ENCODE measurements at places on chromosomes 16 and 17.

- DNase-seq, result no peak
Measured at GRCh38 chr17:7295230-7296180, 1.1 kb upstream of the YBX2 start.

DNA sequence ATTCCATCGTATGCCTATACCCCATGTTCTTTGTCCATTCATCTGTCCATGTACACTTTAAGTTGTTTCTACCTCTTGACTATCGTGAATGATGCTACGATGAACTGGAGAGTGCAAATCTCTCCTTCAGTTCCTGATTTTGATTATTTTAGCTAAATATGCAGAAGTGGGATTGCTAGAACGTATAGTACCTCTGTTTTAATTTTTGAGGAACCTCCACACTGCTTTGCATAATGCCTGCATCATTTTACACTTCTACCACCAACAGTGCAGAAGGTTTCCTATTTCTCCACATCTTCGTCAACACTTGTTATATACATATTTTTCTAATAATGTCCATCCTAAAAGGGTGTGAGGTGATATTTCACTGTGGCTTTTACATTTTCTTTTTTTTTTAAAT, 43.9 kb downstream of the SDR42E1 start:
- no peak for DNase-seq

DNA sequence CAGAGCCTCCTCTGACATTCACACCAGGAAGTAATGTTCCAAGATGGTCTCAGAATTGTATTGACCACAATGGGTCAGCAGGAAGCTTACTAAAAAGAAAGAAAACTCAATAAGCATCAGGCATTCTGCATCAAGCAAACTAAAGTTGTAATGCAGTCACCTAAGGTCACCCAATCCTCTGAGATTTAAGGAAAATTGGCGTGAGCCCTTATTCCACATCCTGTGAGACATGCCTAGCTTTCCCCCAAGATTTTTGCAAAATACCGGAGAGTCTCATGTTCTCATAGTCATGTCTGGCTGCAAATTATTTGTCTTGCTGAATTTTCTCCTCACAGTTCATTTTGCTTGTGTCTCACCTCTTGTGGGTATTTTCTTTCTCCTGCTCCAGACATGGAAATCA, 417.1 kb upstream of the SOX9 start:
- DNase-seq, result peak; percentile 25

DNA sequence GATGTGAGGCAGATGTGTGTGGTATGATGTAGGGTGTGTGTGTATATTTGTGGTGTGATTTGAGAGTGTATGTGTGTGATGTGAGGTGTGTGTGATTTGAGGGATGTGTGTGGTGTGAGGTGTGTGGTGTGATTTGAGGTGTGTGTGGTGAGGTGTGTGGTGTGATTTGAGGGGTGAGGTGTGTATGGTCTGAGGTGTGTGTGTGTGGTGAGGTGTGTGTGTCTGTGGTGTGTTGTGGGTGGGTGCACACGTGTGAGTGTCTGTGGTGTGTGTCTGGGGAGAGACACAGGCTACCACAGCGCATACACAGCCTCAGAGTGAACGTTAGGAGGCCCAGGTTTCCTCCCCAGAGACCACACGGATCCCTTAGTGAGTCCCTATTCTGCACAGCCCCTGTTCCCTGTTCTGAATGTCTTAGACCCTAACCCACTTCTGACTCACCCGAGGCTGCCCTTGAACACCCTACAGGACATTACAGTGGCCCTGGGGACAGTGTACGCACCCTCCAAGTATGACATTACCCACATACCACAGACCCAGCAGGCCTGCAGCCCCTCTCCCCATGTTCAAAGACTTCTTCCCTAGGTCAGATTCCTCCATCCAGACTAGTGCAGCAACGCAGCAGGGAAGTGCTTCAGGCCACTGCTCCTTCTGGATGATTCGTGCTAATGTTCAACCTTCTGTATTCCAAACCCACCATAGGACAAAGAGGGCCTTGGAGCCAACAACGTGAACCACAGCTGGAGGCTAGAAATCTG, 3.5 kb upstream of the RAB37 start:
- DNase-seq, result no peak

DNA sequence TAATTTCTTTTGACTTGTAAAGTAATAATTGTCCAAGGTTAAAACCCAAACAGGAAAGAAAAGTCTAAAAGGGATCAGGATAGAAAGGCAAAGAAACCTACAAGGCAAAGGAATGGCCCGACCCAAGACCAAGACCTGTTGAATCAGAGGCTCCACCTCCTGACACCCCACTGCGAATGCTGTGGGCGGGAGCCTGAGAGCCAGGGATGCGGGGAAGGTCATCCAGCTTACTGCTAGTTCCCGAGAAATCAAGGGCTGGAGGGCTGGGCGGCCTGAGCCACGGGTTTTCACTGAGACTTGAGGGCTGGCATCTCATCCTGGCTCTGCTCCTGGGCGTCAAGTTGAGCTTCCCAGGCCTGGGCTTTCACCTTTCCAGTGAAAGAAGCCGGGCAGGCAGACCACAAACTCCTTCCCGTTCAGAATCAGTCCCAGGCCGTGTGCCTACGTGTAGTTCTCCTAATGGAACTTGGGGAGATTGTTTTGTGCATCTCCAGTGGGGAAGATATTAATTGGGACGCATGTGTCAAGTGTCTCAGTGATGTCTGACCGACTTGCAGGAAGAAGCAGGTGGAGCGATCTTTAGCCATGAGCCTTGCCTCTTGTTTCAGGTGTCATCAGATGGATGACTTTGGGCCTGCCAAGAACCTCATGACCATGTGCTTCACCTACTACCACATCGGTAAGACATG, 36.9 kb downstream of the CIBAR2 start:
- DNase-seq, result no peak

- no peak for DNase-seq
Measured at GRCh38 chr17:3549610-3550162, 7.9 kb downstream of the TRPV3 start.

GRCh38 chr17:330993-331701, 21.5 kb downstream of the RPH3AL start:
- DNase-seq, result peak; percentile 4

DNA sequence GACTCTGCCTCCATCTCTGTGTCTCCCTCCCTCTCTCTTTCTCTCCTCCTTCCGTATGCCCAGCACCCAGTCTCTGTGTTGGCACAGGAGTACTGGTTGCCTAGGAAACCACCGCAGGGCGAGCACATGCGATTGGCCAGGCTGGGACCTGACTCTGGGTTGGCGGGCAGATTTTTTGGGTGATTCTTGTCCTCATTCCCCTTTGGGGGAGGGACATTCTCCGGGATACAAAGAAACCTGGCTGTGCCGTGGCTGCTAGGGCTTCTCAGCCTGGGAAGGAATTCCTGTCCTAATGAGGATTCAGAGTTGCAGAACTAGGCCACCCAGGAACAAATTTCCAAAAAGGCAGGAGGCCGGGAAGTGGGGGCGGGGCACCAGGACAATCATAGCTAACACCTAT, 168.9 kb downstream of the SHISA9 start:
- DNase-seq, result no peak

DNA sequence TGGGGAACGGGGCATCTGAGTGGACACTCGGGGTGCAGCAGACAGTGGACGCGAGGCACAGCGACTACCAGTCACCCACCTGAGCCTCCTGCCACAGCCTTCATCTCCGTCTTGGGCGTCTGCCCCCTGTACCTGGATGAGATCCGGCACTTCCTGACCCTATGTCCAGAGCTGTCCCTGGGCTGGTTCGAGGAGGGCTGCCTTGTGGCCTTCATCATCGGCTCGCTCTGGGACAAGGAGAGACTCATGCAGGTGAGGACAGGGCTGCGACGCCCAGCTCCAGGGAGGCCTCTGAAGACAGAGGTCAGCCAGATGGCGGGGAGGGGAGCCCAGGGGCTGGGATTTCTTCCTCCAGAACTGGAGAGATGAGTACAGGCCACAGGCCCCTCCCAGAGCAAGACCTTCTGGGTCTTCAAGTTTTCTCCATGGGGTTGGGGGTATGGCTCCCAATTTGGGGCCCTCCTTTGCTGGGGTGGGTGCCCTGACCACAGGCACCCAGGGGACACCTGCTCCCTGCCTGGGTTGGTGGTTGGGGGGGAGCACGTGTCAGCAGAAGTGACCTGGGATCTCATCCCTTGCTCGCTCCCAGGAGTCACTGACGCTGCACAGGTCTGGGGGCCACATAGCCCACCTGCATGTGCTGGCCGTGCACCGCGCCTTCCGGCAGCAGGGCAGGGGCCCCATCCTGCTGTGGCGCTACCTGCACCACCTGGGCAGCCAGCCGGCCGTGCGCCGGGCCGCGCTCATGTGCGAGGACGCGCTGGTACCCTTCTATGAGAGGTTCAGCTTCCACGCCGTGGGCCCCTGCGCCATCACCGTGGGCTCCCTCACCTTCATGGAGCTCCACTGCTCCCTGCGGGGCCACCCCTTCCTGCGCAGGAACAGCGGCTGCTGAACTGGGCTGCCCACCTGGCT, 1.9 kb downstream of the AANAT start:
- DNase-seq, result no peak

- DNase-seq, result no peak
Measured at GRCh38 chr17:36505171-36505570, 18.7 kb downstream of the ZNHIT3 start.

- DNase-seq, result peak; percentile 12
Measured at GRCh38 chr16:46974352-46974751, 878 bp upstream of the DNAJA2 start.

DNA sequence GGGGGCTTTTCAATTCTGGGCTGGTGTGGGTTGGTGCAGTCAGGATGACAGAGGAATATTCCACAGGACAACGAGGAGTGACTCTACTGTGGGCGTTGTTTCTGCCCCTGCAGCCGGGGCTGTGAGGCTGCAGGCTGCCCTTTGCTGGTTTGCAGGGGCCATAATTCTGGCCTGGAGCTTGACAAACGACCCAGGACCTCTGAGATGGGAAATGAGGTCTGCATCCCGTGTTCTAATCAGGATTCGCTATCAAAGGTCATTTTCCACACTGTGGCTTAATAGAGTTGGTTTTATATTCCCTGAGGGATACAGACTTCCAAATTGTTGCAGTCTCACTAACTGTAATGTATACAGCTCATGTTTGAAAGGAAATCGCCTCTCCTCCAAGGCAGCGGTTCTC, 180.9 kb downstream of the RPTOR start:
- DNase-seq, result no peak

Data from fibroblast of upper back skin (primary cell).